ENCODE measurements at places on chromosomes 16 and 17. TPM values are rescaled to one million over a fixed set of nuclear protein-coding genes. Genes with fewer than 3 reads are reported as not detected.
A peak's percentile ranks its signal among the peaks of the same experiment; 100 is the strongest.

ANKRD13B gene
- total RNA-seq = 11.5 TPM

DNA sequence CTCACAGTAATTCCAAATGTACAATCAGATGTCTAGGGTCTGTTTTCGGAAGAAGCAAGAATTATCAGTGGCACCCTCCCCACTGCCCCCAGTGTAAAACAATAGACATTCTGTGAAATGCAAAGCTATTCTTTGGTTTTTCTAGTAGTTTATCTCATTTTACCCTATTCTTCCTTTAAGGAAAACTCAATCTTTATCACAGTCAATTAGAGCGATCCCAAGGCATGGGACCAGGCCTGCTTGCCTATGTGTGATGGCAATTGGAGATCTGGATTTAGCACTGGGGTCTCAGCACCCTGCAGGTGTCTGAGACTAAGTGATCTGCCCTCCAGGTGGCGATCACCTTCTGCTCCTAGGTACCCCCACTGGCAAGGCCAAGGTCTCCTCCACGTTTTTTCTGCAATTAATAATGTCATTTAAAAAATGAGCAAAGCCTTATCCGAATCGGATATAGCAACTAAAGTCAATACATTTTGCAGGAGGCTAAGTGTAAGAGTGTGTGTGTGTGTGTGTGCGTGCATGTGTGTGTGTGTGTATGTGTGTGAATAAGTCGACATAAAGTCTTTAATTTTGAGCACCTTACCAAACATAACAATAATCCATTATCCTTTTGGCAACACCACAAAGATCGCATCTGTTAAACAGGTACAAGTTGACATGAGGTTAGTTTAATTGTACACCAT lies 59.7 kb downstream of the HLF start:
- DNase-seq = no peak

CCDC137 gene
- 11.9 TPM for total RNA-seq

DNA sequence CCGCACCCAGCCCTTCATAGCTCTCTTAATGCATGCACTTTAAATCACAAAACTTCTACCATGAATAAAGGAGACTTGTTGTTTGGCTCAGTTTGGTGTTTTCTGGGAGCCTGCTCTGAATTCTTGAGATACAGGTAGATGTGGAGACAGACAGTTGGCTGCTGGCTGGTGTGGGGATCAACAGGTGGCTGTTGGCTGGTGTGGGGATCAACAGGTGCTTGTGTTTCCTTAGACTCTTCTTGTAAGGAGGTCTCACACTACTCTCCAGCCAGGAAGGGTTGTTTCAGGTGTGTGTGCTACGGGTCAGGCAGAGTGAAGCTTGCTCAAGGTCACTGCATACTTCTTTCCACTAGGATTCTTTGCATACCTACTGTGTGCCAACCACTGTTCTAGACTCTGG lies 265.9 kb downstream of the HS3ST4 start:
- DNase-seq = no peak

DNA sequence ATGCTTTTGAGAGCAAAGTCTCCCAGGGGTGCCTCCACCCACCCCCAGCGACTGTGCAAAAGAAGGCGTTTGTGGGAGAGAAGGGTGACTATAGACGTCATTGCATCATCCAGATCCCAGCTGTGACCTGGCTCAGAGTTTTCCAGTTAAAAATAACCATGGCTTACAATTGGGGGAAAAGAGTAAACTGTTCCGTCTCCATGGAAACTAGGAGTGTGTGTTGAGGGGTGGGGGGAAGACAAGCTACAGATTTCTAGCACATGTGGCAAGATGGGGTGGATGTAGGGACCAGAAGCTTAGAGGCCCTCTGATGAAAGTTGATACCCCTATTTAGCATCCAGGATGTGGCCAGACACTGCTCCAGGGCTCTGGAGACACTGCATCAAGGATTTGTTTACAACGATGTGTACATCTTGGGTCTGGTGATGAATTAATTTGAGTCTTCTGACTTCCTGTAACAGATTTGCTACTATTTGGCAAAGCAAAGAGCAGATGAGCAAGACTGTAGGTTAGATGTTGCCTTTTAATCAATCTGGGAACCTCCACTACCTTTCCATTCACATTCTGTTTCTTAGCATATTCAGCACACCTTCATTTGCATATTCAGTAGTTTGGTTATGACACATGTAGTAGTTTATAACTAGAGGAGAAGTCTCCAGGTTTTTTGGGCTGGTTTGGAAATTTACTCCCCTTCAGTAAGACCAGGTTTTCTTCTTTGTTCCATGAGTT lies 6.2 kb upstream of the DUSP14 start:
- DNase-seq = no peak

PIRT gene
- not detected for total RNA-seq

ARMC5 gene
- 8.5 TPM for total RNA-seq

DNA sequence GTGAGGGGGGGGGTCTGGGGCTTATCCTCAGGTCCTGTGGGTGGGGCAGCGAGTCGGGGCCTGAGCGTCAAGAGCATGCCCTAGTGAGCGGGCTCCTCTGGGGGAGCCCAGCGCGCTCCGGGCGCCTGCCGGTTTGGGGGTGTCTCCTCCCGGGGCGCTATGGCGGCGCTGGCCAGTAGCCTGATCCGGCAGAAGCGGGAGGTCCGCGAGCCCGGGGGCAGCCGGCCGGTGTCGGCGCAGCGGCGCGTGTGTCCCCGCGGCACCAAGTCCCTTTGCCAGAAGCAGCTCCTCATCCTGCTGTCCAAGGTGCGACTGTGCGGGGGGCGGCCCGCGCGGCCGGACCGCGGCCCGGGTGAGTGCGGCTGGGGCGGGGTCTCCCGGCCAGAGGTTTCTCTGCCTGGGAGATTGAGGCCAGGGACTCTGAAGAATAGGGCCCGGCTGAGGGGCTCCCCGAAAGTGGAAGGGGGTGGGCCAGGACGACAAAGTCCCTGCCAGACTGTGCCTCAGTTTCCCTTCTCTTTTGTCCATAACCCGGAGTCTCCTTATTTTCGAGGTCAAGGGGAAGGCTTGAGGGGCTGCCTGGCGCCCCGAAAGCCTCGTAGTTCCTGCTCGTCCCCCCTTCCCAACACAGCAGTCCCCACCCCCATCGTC lies at the start of gene FGF11:
FGF11 (plus strand) TSS at position 51 of the 651 bp plus-strand sequence; CDS start at position 160, 109 bp downstream.
- no peak for DNase-seq

MGAT5B gene
- 1.1 TPM for total RNA-seq

TNS4 gene
- total RNA-seq = 0.16 TPM

- peak; percentile 39 for DNase-seq
These were observed 18.5 kb upstream of the N4BP1 start for GRCh38 chr16:48628359-48628985.

DNASE1L2 gene
- 0.39 TPM for total RNA-seq

DNA sequence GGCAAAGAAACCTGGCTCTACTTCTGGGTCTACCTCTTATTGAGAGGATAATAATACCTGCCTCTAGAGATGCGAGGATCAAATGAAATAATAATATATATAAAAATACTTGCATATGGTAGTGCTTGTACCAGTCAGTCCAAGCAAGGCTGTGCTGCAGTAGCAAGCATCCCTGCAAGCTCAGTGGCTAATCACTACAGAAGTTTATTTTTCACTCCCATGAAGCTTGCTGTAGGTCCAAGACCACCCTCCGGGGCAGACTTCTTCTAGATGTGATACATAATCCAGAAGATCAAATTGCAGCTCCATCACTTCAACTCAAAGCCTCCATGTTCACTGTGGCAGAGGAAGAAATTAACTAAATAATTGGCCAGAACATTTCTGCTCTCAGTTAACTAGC lies 48.9 kb upstream of the NKD1 start:
- DNase-seq = peak; percentile 9

DNA sequence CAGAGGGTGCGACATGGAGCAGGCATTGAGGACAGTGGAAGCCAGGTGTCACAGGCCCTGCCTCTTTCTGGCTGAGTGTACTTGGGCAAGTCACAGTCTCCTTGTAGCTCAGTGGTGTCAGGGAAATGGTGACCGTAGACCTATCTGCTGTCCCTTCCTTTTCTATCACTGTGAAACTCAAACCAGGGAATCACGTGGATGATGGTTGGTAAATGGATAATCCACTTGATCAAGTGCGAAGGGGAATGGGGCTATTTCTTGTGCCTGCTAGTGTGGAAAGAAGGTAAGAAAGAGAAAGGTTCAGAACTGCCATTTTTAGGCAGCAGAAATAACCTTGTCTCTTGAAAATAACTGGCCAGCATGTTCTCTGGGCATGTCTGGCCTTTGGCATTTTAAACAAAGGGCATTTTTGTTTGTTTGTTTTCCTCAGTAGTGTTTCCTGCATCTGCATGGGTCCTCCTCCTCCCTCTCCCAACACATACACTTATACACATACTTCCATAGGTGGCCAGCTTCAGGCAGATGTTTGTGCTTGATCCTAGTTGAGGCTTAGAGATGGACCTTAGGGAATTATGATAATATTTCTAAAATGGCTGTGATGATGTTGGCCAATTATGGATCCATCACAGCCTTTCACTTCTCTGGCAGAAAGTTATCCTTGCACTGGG lies 7.1 kb downstream of the TBX4 start:
- DNase-seq = no peak

GRCh38 chr17:34645594-34645993 lies 66.2 kb downstream of the TMEM132E start:
- DNase-seq = no peak

CBFB gene
- 48.7 TPM for total RNA-seq

DNA sequence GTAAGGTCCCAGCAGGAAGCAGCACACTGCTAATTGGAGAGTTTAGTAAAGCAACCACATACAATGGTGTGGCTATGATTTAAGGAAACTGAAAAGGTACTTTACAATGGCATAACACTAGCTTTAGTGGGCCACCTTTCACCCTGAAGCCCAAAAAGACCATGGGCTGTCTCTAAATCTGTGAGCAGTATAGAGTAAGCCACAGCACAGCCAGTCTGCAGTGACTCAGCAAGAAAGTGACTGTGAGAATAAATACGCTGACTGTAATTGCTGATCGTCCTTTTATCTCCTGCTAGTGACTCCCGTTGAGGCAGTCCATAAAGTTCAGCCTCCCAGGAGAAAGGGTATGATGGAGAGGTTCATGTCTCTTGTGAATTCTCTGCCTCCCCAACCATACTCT lies 679.8 kb upstream of the KIF2B start:
- no peak for DNase-seq

DNA sequence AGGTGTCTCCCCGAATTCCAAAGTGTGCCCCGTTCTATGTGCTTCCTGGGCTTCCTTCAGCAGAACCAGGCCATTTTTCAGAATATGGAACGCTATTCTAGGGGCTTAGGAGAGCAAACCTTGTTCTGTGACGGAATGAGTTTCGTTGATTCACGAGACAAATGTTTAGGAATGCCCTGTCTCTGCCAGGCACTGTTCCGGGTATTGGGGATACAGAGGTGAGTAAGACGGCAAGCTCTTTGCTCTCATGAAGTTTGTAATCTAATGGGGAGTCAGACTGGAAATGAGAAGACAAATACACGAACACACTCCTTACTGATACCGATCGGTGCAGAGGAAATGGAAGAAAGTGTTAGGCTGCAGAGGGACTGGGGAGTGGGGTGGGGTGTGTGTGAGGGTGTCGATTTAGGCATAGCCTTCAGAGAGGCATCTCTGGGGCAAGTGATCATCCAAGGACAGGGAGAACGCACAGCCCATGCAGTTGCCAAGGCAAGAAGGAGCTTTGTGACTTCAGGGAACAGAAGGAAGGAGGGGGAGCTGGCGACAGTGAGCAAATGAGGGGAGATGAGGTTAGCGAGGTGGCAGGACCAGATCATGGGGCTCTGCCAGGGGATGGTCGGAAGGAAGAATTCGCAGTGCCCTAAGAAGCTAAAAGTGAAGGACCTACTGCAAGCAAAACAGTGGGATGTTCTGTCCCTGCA lies 189.6 kb downstream of the MSI2 start:
- no peak for DNase-seq

DNA sequence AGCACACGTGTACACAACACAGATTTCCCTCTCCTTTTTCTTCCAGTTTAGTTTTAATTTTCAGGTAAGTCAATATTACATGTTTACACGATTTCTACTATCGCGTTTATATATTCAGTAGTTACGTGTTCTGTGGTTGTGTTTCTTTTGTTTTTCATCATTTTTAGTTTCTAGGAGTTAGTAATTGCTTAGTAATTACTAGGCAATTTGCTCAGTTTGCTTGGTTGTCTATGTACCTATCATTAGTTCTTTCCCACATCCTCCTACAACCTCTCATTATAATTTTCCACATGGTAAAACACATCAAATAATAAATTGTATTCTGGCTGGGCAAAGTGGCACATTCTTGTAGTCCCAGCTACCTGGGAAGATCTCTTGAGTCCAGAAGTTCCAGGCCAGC lies 24.6 kb upstream of the GUCY2D start:
- no peak for DNase-seq

ATP2C2 gene
- 0.67 TPM for total RNA-seq

DNA sequence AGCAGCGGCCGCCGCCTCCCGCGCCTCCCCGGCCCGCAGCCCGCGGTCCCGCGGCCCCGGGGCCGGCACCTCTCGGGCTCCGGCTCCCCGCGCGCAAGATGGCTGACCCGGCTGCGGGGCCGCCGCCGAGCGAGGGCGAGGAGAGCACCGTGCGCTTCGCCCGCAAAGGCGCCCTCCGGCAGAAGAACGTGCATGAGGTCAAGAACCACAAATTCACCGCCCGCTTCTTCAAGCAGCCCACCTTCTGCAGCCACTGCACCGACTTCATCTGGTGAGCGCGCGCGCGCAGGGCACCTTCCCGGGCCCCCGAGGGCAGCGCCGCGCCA lies 258 bp downstream of the PRKCB start:
- DNase-seq = no peak

DNA sequence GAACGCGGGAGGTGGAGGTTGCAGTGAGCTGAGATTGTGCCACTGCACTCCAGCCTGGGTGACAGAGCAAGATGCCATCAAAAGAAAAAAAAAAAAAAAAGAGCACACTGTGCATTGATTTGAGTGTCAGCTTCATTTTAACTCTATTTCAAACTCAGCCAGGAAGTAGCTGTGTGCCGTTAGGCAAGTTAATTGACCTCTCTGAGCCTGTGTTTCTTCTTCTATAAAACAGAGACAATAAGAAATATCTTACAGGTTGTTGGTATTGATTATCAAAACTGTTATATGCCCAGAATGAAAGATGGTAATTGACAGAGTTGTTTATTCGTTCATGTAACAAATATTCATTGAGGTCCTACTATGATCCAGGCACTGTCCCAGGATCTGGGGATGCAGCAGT lies 83.3 kb downstream of the CMC2 start:
- DNase-seq = no peak

CTDNEP1 gene
- total RNA-seq = 120 TPM

PLA2G10 gene
- not detected for total RNA-seq

- peak; percentile 96 for DNase-seq
These were observed 3.7 kb downstream of the NOL3 start for GRCh38 chr16:67173808-67174705.

GRCh38 chr17:39666231-39666600 lies 1.1 kb downstream of the TCAP start:
- no peak for DNase-seq

- no peak for DNase-seq
These were observed 20.2 kb upstream of the GUCY2D start for GRCh38 chr17:7982173-7982572.

MED13 gene
- 67.3 TPM for total RNA-seq

DNA sequence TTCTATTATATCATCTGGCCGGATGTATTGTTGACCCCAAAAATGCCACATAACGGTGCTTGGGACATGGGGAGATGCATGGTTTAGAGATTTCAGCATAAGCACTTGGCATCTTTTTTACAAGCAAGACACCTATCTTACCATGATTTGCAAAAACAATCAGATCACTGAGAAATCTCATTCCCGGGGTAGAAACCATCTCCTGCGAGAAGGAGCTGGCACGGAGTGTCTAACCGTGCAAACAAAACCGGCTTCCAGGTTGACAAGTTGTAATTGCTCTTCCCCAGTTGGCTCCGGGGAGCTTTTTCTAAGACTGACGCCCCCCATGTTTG lies 1.0 kb downstream of the SLC16A6 start:
- DNase-seq = no peak

- peak; percentile 88 for DNase-seq
These were observed 1.3 kb downstream of the CCDC102A start for GRCh38 chr16:57534881-57535658.

- DNase-seq = no peak
These were observed 27.8 kb downstream of the USP36 start for GRCh38 chr17:78812855-78813254.

Measured in mesenteric fat pad (tissue), 1 donor.